ENCODE measurements at places on chromosomes 7 and 10.

- DNase-seq: no peak
Observed at GRCh38 chr10:118153287-118153686, 106.5 kb upstream of the RAB11FIP2 start.

DNA sequence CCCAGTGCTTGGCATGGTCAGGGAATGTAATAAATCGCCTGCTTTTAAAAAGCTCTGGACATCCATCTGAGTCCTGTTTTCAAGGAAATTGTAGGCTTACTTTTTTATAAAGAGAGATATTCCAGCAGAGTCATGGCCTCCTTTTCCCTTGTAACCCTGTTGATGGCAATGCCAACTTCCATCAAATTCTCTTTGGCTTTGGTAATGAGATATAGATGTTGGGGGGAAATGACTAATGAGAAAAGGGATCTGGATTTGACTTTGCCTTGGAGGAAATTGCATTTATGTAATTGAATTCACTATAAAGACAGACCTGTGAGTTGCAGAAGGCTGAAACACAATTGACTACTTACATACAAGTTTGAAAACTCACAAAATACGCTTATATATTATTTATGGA is 347.5 kb downstream of the GPR158 start:
- DNase-seq: no peak

- no peak for DNase-seq
Observed at GRCh38 chr7:98211221-98211675, at the start of gene BHLHA15. Gene BHLHA15, plus strand, starts transcription at chr7:98211439. Its CDS starts 871 bp downstream, at chr7:98212310.

DNA sequence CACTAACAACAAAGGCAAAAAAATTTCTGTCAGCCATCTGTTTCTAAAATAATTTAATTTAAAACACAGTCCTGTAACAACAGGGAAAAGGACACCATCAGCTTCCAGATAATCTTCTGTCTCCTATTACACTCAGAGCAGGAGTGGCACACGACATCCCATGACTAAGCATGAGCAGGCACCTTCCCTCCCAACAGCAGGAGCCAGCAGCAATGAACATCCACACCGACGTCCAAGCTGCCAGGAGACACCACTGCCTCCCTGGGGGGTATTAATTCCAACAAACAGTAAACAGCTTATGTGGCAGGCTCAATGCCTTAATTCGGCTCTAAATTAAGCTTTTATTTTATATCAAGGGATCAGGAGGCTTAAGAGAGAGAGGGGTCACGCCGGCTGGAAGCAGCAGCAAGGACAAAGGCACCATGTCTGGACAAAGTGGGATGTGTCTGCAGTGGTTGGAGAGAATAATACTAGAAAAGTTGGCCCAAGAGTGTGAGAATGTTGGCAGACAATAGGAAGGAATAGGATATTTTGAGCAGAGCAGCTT is 45.7 kb downstream of the KIAA1549 start:
- DNase-seq: no peak

DNA sequence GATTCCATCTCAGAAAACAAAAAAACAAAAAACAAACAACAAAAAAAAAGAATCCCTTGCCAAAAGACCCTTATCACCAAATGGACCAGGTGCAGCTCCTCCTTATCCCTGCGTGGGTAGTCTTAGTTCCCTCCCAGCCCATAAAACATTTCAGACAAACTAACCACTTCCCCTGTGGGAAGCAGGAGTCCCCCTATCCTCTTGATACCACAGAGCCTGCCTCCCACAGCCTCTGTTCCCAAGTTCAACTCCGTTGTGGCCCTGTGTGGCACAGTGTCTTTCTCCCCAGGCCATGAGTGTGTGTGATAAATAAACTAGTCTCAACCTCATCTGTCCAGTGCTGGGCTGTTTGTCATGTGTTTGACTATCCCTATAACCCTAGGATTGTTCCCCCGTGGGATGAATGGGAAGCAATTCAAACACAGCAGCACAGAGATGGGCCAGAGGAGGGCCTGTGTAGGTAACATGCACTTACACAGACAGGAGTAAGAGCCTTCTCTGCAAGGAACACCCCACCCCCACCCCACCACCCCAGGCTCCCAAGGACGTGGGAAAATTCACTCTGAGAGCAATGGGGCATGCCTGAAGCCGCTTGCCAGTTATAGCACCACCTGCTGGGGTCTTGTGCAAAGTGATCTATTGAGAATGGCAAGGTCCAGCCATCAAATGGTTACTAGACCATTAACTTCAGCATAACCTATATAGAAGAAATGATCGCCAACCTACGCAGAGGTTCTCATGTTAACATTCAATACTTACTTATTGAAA is 147.1 kb upstream of the GHITM start:
- no peak for DNase-seq

All from stimulated activated CD4-positive, alpha-beta T cell treated with anti-CD3 and anti-CD28 coated beads, Interleukin-2, amount 100 ng/mL, for 48 hours (primary cell).